ENCODE measurements at places on chromosomes 5 and 9. TPM values are rescaled to one million over a fixed set of nuclear protein-coding genes. Genes with fewer than 3 reads are reported as not detected.
A peak's percentile ranks its signal among the peaks of the same experiment; 100 is the strongest.

GRCh38 chr5:39119404-39120051, 45.3 kb upstream of the RICTOR start:
- DNase-seq: no peak

- DNase-seq: peak; percentile 76
Observed at GRCh38 chr5:116572350-116573278, 2.0 kb downstream of the SEMA6A start.

DNA sequence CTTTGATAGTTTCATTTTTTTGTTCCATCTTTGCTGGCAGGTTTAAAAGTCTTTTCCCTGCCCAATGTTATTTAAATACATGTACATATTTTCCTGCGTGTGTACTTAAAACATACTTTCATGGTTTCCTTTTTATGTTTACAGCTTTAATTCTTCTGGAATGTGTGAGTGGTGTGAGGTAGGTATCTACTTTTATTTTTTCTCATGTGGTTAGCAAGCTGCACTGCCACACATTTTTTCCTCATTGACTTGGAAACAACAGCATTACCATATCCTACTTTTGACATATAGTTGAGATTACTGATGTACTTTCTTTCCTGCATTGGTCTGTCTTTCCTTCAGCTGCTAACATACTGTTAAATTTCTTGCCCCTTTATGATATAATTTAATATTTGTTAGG, 51.4 kb upstream of the COL15A1 start:
- no peak for DNase-seq

DNA sequence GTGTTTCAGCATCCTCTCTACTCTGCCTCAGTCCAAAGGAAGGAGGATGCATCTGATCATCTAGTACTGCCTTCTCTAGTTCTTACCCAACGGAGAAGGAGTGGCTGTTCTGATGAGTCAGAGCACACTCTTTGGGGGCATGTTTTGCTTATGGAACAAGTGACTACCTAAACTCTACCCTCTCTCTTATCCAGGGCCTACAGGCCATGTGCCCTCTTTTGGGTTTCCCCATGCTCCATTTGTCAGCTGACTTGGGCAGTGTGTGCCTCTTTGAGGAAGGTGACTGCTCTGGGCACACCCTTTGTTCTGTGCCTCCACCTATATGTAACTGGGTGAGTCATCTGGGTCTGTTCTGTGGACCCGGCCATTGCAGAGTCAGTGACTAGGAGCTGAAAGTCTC, 89.6 kb upstream of the BNC2 start:
- DNase-seq: no peak

CAPSL gene
- not detected for polyA plus RNA-seq

FNBP1 gene
- 13.2 TPM for polyA plus RNA-seq
